ENCODE measurements at places on chromosomes 5 and 9. TPM values are rescaled to one million over a fixed set of nuclear protein-coding genes. Genes with fewer than 3 reads are reported as not detected.

SLC34A1 gene
- 0.02 TPM for polyA plus RNA-seq

C9orf153 gene
- polyA plus RNA-seq = 0.16 TPM

BARHL1 gene
- polyA plus RNA-seq = 0.11 TPM

FBP2 gene
- polyA plus RNA-seq = 0.32 TPM

IL7R gene
- 167 TPM for polyA plus RNA-seq

LPCAT1 gene
- polyA plus RNA-seq = 50.5 TPM

CYFIP2 gene
- polyA plus RNA-seq = 102 TPM

C9 gene
- 0.05 TPM for polyA plus RNA-seq

SPATA31A3 gene
- not detected for polyA plus RNA-seq

GLRA1 gene
- polyA plus RNA-seq = not detected

- DNase-seq = no peak
Observed at GRCh38 chr9:35537913-35538312, 48.0 kb downstream of the RUSC2 start.

DNA sequence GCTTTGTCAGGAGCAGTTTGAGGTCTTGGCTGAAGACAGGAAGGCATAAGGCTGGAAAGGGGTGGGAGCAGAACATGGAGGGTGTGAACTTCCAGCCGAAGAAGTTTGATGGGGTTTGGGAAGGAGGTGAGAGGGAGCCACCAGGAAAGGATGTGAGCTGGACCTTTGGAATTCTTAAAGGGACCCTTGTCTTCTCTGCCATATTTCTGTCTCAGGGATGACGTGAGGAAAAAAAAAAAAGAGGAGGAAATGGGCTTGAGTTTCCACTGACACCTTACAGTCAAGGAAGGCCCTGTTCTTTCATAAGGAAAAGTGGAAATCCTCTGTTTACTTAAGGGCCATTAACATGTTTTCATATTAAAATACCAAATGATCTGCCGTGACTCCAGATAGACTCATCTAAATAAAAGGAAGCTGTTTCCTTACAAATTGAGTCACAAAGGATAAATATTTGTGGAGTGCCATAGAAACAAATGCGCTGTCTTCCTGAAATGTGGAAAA is 132.1 kb downstream of the PALM2AKAP2 start:
- no peak for DNase-seq

- DNase-seq = no peak
Observed at GRCh38 chr9:37381094-37381741, 41.3 kb upstream of the GRHPR start.

- no peak for DNase-seq
Observed at GRCh38 chr5:147072622-147073021, 162.2 kb upstream of the STK32A start.

GRCh38 chr9:14316602-14317300 is 2.8 kb upstream of the NFIB start:
- DNase-seq = no peak

GRCh38 chr5:53815471-53815870 is 255.0 kb downstream of the NDUFS4 start:
- DNase-seq = no peak

DNA sequence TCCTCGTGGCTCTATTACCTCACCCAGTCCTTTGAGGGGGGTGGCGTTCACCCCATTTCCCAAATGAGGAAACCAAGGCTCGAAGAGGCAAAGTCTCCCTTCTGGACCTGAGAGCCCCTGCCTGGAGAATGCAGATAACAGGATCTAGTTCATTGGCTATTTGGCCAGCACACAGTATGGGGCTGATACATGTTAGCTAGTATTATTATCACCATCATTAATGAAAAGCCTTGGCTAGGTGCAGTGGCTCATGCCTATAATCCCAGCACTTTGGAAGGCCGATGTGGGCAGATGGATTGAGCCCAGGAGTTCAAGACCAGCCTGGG is 4.3 kb downstream of the SH3GLB2 start:
- no peak for DNase-seq

GRCh38 chr5:28896949-28897348 is 1858.6 kb upstream of the CDH9 start:
- no peak for DNase-seq

Measured in thymus (tissue), 14 donors.